Esophagus muscularis mucosa (tissue), 4 donors: ENCODE measurements at places on chromosomes 2 and 18. TPM values are rescaled to one million over a fixed set of nuclear protein-coding genes. Genes with fewer than 3 reads are reported as not detected.

RTP5 gene
- total RNA-seq = not detected

SERPINB13 gene
- not detected for total RNA-seq

HTR2B gene
- total RNA-seq = 46.4 TPM

C18orf54 gene
- 0.84 TPM for total RNA-seq

NEU2 gene
- not detected for total RNA-seq

CHST10 gene
- 17.0 TPM for total RNA-seq

WDFY1 gene
- 25.7 TPM for total RNA-seq

DNA sequence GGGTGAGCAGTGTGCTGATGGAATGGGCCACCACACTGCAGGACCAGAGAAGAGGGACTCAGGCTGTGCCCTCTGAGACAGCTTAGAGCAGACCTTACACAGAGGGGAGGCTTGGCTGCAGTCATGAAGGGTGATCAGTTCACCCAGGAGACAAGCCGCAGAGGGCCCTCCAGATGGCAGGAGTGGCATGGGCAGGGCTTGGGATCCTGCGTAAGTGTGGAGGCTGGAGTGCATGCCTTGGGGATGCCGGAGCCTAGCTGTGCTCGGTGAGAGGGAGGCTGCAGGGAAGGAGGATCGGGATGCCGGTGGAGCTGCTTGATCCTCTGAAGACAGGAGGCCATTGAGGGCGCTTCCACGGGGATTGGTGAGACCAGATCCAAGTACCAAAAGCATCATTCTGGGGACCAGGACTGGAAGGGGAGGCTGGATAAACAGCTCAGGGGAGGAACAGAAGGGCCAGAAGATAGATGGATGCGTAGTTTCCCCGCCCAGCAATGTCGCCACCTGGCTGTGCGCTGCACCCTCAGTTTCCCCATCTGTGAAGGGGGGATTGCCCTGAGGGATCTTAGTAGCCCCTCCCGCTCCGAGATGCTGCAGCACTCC lies 163.4 kb downstream of the INHBB start:
- no peak overlapping the region for H3K27ac ChIP-seq
- no peak overlapping the region for H3K4me3 ChIP-seq
- H3K27me3 ChIP-seq = no peaks in the 10 kb centered on the region

GRCh38 chr2:61537950-61538199 lies 281 bp downstream of the XPO1 start:
- peaks cover 39% of the 10 kb centered on the region for H3K4me1 ChIP-seq
- no peaks in the 10 kb centered on the region for H3K27me3 ChIP-seq
- H3K4me3 ChIP-seq = peak overlapping the region; percentile 82
- DNase-seq = no peak
- H3K36me3 ChIP-seq = no peaks in the 10 kb centered on the region

- H3K36me3 ChIP-seq = no peaks in the 10 kb centered on the region
- DNase-seq = peak; percentile 97
- no peak overlapping the region for H3K27ac ChIP-seq
- no peak overlapping the region for H3K4me3 ChIP-seq
These were observed 30.7 kb upstream of the PTMA start for GRCh38 chr2:231677632-231678104.

DNA sequence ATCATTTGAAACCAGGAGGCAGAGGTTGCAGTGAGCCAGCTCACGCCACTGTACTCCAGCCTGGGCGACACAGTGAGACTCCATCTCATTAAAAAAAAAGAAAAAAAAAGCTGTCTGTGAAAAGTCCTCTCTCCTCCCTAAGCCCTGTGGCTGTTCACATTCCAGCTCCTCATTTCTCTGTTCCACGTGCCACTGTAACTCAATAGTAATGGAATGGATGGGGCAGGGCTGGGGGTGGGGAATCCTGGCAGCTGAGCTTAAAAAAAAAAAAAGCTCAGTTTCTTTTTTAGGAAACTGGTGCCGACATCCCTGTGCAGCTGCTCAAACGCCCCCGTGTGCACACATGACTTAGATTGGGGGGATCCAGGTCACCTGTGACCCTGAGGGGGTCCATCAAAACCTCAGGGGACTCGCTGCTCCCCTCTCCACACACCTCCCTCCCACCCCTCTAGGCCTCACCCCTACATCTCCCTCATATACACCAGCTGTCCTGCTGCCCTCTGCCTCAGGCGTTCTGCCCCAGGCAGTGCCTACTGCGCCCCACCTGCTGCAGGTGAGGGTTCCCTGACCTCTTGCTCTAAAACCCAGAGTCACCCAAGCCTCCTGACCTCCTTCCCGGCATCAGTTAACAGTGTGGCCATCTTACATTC lies 255.4 kb downstream of the AGAP1 start:
- no peak for DNase-seq
- peak overlapping the region; percentile 8 for H3K4me3 ChIP-seq

GRCh38 chr2:170301626-170302025 lies 123.7 kb downstream of the MYO3B start:
- H3K27me3 ChIP-seq = peaks cover 5% of the 10 kb centered on the region
- H3K36me3 ChIP-seq = no peaks in the 10 kb centered on the region
- no peaks in the 10 kb centered on the region for H3K4me1 ChIP-seq

GRCh38 chr18:32684096-32684495 lies 88.7 kb downstream of the KLHL14 start:
- no peaks in the 10 kb centered on the region for H3K36me3 ChIP-seq
- no peaks in the 10 kb centered on the region for H3K4me1 ChIP-seq

GRCh38 chr18:22347606-22348511 lies 69.9 kb downstream of the CTAGE1 start:
- peaks cover 46% of the 10 kb centered on the region for H3K4me1 ChIP-seq
- H3K4me3 ChIP-seq = peak overlapping the region; percentile 56
- peak overlapping the region; percentile 81 for H3K27ac ChIP-seq
- no peaks in the 10 kb centered on the region for H3K36me3 ChIP-seq
- peak; percentile 90 for DNase-seq

- no peak overlapping the region for H3K4me3 ChIP-seq
- peaks cover 9% of the 10 kb centered on the region for H3K36me3 ChIP-seq
- no peak overlapping the region for H3K27ac ChIP-seq
These were observed 27.7 kb downstream of the BIRC6 start for GRCh38 chr2:32384529-32384928.

GRCh38 chr2:209633911-209634310 lies 137.7 kb upstream of the UNC80 start:
- H3K27me3 ChIP-seq = no peaks in the 10 kb centered on the region
- DNase-seq = no peak
- H3K4me1 ChIP-seq = no peaks in the 10 kb centered on the region
- no peak overlapping the region for H3K27ac ChIP-seq
- no peaks in the 10 kb centered on the region for H3K36me3 ChIP-seq
- no peak overlapping the region for H3K4me3 ChIP-seq

GRCh38 chr2:212535996-212536816 lies 2.4 kb downstream of the ERBB4 start:
- peaks cover 25% of the 10 kb centered on the region for H3K27me3 ChIP-seq
- DNase-seq = no peak
- H3K27ac ChIP-seq = no peak overlapping the region
- peak overlapping the region; percentile 59 for H3K4me3 ChIP-seq
- no peaks in the 10 kb centered on the region for H3K36me3 ChIP-seq

DNA sequence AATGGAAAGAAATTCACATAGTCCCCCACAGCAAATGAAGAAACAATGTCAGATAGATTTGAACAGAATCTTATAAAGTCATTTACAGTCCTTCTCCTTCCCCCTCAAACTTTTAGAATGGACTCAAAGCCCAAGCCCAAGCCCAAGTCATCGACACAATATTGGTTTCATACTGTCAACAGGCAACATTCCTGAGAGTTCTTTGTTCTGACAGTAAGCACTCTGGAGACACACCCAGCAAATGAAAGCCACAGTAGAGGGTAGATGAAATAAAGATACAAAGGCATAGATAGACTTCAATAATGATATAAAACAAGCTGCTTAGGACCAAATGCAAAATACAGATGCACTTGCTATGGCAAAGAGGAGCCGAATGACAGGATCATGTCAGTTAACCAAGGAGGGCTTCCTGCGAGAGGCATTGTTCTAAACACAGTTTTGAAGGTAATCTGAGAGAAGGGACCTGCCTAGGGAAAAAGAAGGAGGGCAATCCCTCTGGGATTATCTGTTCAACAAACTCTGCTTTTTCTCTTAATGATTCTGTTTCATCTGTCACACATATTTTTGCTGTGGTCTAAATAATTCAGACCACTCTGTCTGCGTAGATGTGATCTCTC lies 97.1 kb upstream of the MAP4K3 start:
- no peaks in the 10 kb centered on the region for H3K36me3 ChIP-seq
- H3K4me3 ChIP-seq = no peak overlapping the region
- H3K27ac ChIP-seq = no peak overlapping the region
- H3K27me3 ChIP-seq = no peaks in the 10 kb centered on the region

DNA sequence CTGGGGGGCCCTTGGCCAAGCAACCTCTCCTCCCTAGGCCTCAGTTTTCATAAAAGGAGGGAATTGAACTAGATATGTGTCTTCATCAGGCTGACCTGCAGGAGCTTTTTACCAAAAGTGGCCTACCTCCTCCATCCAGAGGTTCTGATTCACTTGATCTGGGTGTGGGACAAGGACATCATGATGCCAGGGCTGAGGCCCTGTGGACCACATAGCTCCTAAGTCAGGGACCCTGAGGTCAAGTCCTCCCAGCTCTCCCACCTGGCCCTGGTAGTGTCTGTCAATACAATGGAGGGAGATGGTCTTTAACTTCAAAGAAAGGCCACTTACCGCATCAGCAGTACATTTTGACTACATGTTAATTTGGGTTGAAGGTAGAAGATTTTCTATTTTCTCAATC lies 10.4 kb downstream of the IL1RN start:
- no peak overlapping the region for H3K27ac ChIP-seq
- no peaks in the 10 kb centered on the region for H3K4me1 ChIP-seq
- DNase-seq = no peak

GRCh38 chr2:107607054-107607453 lies 219.6 kb upstream of the RGPD4 start:
- no peaks in the 10 kb centered on the region for H3K36me3 ChIP-seq
- no peaks in the 10 kb centered on the region for H3K27me3 ChIP-seq
- H3K4me1 ChIP-seq = no peaks in the 10 kb centered on the region
- no peak overlapping the region for H3K27ac ChIP-seq
- no peak for DNase-seq
- H3K4me3 ChIP-seq = no peak overlapping the region

DNA sequence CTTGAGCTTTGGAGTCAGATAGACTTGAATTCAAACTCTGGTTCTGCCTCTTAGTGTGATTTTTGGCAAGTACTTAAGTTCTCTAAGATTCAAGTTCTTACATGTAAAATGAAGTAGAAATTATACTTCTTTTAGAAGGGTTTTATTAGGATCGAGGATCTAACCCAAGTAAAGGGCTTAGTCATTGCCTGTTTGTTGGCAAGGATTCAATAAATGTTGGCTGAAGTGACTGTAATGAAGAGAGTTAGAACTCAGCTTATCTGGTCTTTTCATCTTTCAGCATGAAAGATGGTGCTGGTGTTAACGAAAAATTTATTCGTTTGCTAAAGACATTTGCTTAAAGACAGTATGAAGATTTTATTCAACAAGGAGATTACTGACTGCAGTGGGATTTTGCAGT lies 315.9 kb upstream of the THUMPD2 start:
- H3K36me3 ChIP-seq = no peaks in the 10 kb centered on the region
- no peak overlapping the region for H3K27ac ChIP-seq
- no peak overlapping the region for H3K4me3 ChIP-seq
- no peaks in the 10 kb centered on the region for H3K27me3 ChIP-seq
- peaks cover 40% of the 10 kb centered on the region for H3K4me1 ChIP-seq

- no peaks in the 10 kb centered on the region for H3K4me1 ChIP-seq
These were observed 15.4 kb upstream of the ESPNL start for GRCh38 chr2:238084761-238085160.

- H3K27ac ChIP-seq = no peak overlapping the region
- no peak for DNase-seq
These were observed 99.0 kb downstream of the ZFP36L2 start for GRCh38 chr2:43127208-43127940.
